ENCODE measurements at places on chromosomes 12 and 14. TPM values are rescaled to one million over a fixed set of nuclear protein-coding genes. Genes with fewer than 3 reads are reported as not detected.

DNA sequence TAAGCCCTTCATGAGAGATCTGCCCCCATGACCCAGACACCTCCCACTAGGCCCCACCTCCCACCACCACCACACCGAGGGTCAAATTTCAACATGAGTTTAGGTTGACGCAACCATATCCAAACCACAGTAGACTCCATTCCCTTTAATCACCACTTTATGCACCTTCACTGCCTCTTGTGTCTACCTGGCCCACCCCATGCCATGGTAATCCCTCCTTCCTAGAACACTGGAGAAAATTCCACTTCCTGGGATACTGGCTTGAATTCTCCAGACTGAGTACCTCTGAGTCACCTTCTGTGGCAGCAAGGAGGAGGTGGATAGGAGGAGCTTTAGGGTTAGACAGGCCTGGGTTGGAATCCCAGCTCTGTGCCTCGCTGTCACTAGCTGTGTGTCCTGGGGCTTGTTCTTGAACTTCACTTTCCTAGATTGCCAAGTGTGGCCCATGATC is 26.1 kb upstream of the CIPC start:
- DNase-seq, result no peak

GRCh38 chr12:108930155-108930554 is 50.3 kb downstream of the DAO start:
- DNase-seq, result no peak

- DNase-seq, result no peak
Observed at GRCh38 chr12:90333424-90333823, 621.6 kb downstream of the CCER1 start.

VAMP1 gene
- polyA plus RNA-seq, result 5.3 TPM

MMP19 gene
- 2.2 TPM for polyA plus RNA-seq

Measured in keratinocyte (primary cell).